ENCODE measurements at places on chromosomes 3 and 15. TPM values are rescaled to one million over a fixed set of nuclear protein-coding genes. Genes with fewer than 3 reads are reported as not detected.
A peak's percentile ranks its signal among the peaks of the same experiment; 100 is the strongest.

ZNF80 gene
- total RNA-seq, result not detected

GRCh38 chr3:136255672-136256406 lies 5.7 kb downstream of the PCCB start:
- no peak for DNase-seq

GRCh38 chr3:157700405-157700804 lies 197.2 kb upstream of the VEPH1 start:
- DNase-seq, result no peak

AGBL1 gene
- total RNA-seq, result not detected

GRCh38 chr3:46221938-46222337 lies 13.8 kb upstream of the CCR1 start:
- DNase-seq, result no peak

- DNase-seq, result no peak
Measured at GRCh38 chr15:74196175-74196574, 6.4 kb downstream of the STRA6 start.

DNA sequence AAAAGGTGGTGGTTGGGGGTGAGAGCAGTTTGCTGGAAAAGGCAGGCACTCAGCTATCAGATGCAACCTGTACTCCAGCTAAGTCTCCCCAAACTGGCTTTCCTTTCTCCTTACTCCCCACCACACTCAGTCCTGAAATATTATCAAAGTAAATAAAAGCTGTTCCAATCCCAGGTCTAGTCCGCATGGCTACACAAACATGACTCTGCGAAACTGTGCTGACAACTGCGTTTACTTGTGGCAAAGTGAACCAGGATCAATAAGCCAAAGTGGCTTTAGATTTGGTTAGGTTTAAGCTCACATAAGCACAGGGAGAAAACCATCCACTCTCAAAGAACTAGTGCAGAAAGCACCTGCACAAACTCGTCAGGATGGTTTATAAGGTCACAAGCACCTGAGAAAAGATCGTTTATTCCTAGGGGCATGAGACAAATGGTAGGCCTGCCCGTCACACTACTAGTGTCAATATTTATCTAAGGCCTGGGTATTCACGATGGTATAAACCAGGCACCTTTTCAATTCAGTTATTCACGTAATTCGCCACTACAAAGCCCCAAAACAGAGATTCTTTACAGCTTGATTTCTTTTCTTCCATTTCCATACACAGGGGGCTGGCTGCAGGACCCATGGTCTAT lies 25.3 kb downstream of the LRIG1 start:
- no peak for DNase-seq

DNA sequence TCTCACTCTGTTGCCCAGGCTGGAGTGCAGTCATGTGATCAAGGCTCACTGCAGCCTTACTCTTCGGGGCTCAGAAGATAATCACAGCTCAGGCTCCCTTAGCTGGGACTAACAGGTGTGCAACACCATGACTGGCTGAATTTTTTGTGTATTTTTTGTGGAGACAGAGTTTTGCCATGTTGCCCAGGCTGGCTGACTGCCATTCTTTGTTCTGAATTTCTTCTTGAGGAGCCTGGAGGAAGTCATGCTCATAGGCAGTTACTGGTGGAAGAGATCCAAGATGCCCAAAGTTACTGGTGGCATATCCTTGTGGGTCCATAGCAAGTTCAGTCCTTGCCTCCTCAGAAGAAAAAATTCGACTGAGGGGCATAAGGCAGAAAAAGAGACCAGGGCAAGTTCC lies 16.6 kb upstream of the UBP1 start:
- DNase-seq, result no peak

STXBP5L gene
- total RNA-seq, result not detected

- peak; percentile 44 for DNase-seq
Measured at GRCh38 chr3:40720863-40721262, 196.1 kb downstream of the ZNF621 start.

GRCh38 chr3:4856564-4856963 lies 122.7 kb upstream of the BHLHE40 start:
- DNase-seq, result no peak

GRCh38 chr15:100236981-100237720 lies 104.6 kb downstream of the ADAMTS17 start:
- DNase-seq, result no peak

IGSF10 gene
- total RNA-seq, result 0.07 TPM

DNA sequence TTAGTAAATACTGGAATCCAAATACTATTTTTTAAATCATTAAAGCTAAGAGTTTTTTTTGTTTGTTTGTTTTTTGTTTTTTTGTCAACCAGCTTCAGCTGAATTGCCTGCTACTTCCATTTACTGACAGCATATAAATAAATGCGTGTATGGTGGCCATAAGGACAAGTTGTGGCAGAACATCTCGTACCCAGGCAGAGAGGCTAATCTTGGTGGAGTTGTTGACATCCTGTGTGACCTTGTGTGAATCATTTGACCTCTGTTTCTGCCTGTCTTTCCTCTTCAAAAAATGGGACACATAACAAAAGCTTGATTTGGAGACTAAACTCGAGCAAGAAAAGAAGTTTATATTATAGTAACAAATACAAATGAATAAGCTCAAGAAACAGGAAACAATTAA lies 734.2 kb downstream of the MCTP2 start:
- DNase-seq, result no peak

DNA sequence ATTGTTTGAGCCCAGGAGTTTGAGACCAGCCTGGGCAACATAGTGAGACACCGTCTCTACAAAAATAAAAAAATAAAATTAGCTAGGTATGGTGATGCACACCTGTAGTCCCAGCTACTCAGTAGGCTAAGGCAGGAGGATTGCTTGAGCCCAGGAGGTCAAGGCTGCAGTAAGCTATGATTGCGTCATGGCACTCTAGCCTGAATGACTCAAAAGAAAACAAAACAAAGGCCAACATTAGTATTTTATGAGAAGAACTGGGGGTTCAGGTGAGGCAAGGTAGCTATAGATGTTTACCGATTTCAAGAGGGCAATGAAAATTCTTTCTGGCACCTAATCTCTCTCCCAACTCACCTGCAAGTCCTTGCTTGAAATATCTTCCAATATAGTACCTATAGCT lies 77.2 kb downstream of the GREM1 start:
- no peak for DNase-seq

CCR9 gene
- not detected for total RNA-seq

AP3B2 gene
- total RNA-seq, result 3.1 TPM

ZBED2 gene
- not detected for total RNA-seq

EXOSC7 gene
- total RNA-seq, result 66.9 TPM

FAM219B gene
- 58.8 TPM for total RNA-seq

TMEM42 gene
- 21.3 TPM for total RNA-seq

- DNase-seq, result no peak
Measured at GRCh38 chr15:90037961-90038631, 37.0 kb downstream of the ZNF710 start.

All from G401 (cell line).